ENCODE measurements at places on chromosomes 7 and 10. TPM values are rescaled to one million over a fixed set of nuclear protein-coding genes. Genes with fewer than 3 reads are reported as not detected.

- H3K4me1 ChIP-seq = no peaks in the 10 kb centered on the region
- no peak overlapping the region for H3K27ac ChIP-seq
- DNase-seq = no peak
- H3K36me3 ChIP-seq = peaks cover 16% of the 10 kb centered on the region
- H3K27me3 ChIP-seq = no peaks in the 10 kb centered on the region
Observed at GRCh38 chr10:42809676-42810075, 27.1 kb downstream of the BMS1 start.

DNA sequence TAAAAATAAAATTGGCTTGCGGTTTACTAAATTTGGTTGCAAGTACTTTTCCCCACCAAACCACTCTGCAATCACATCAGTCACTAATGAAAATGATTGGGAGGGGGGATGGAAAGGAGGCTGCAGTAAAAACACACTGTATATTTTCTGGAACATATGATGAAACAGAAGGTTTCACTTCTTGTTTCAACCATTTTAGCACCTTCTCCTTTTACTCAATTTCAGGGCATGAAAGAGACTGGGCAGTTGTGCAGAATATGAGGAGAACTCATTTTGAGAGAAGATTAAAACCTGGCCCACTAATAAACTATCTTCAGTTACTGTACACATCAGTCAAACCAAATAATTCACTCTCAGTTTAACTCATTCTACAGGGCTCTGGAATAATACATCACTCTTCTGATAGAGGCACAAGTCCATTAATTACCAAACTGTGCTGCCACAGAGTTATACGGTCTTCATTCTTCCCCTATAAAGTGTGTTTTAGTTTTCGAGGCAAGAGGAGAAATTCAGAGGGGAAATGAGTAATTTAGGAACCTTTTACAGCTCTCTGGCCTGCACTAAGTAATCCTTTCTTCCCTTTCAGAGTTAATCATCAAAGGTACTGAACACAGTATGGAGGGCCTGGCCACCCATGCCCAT, 25.5 kb downstream of the JAZF1 start:
- H3K4me3 ChIP-seq = no peak overlapping the region
- no peaks in the 10 kb centered on the region for H3K36me3 ChIP-seq
- no peaks in the 10 kb centered on the region for H3K27me3 ChIP-seq
- peaks cover 33% of the 10 kb centered on the region for H3K4me1 ChIP-seq
- no peak overlapping the region for H3K27ac ChIP-seq

DNA sequence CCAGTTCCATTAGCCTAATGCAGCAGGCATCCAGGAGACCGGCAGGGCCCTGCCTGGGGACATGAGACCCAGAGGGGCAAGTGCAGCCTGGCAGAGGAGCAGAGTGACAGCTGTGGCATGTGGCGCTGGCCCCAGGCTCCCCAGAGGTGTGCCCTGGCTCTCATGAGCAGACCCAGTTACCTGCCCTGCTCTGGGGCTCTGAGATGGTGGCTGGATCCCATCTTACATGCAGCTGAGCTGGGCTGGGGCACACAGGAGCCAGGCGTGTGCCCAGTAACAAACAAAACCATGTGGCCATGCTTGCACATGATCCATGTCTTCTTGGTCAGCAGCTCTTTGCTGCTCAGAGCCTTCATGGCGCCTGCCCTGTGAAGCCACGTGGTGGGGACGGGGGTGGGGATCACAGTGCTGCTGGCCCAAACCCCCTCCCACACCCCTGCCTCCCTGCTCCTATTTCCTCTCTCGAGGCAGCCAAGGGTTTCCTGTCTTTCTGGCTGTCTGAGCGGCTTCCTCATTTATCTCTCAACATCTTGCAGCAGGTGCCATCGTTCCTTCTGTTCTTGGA, 40.3 kb upstream of the GTF2I start:
- no peak overlapping the region for H3K27ac ChIP-seq
- H3K36me3 ChIP-seq = no peaks in the 10 kb centered on the region
- no peak for DNase-seq

DNA sequence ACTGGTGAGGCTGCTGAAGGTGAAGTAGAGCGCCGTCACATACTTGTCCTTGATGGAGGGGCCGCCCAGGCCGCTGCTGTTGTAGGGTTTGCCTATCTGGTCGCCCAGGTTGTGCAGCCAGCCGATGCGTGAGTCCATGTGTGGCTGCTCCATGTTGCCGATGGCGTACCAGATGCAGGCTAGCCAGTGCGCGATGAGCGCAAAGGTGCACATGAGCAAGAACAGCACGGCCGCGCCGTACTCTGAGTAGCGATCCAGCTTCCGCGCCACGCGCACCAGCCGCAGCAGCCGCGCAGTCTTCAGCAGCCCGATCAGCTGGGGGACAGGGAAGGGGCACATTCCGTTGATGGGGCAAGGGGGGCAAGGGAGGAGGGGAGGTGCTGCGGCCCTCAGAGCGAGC, 26.6 kb downstream of the KCNH2 start:
- no peak overlapping the region for H3K4me3 ChIP-seq
- no peak for DNase-seq
- no peak overlapping the region for H3K27ac ChIP-seq
- no peaks in the 10 kb centered on the region for H3K27me3 ChIP-seq

DNA sequence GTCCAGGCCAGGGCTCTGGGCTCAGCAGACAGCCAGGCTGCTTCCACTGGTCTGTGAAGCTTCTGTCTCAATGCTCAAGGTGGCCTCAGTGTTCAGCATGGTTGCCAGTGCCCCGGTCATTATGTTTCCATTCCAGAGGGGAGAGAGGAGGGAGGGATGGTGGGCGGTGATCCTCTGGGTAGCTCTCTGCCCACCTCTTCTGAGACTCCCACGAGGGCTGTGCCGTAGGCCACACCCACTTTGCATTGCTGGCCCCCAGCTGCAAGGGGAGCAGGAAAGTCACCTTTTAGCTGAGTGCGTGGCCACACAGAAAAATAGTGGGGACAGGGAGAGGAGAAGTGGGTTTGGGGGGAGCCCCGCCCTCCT, 42.5 kb downstream of the FOXK1 start:
- peak overlapping the region; percentile 79 for H3K4me3 ChIP-seq
- no peaks in the 10 kb centered on the region for H3K27me3 ChIP-seq

DNA sequence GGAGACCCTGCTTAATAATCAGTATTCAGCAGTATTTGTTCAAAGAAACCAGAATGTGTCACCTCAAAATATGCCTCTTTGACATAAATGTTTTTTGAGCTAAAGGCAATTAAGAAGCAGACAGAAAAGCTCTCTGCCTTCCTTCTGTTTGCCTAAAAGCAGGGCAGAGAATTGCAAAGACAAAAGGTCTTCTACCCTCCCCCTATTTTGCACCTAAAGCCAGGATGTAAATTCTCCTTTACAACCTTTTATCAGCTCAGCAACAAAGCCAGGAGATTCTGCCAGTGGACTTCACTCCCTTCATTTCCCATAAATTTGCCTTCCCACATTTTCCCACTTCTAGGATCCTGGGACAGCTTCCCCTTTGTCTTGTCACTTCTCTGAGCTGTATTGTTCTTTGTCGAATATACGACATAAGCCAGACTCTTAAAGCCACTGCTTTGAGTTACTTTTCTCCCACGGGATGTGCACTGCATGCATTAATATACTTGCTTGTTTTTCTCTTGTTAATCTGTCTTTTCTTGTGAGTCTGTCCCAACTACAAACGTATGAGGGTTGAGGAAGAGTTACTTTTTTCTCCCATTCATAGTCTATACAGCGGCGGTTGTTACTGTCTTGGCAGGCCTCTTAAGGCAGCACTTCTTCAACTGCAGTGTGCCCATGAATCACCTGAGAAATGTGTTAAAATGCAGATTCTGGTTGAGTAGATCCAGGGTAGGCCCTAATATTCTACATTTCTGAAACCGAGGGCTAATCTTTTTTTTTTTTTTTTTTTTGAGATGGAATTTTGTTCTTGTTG, 48.2 kb downstream of the ST8SIA6 start:
- H3K4me3 ChIP-seq = no peak overlapping the region
- no peaks in the 10 kb centered on the region for H3K27me3 ChIP-seq
- DNase-seq = no peak
- no peaks in the 10 kb centered on the region for H3K4me1 ChIP-seq

- DNase-seq = no peak
- no peak overlapping the region for H3K27ac ChIP-seq
- H3K36me3 ChIP-seq = no peaks in the 10 kb centered on the region
- peaks cover 3% of the 10 kb centered on the region for H3K4me1 ChIP-seq
Observed at GRCh38 chr10:672203-672602, 17.3 kb downstream of the DIP2C start.

DNA sequence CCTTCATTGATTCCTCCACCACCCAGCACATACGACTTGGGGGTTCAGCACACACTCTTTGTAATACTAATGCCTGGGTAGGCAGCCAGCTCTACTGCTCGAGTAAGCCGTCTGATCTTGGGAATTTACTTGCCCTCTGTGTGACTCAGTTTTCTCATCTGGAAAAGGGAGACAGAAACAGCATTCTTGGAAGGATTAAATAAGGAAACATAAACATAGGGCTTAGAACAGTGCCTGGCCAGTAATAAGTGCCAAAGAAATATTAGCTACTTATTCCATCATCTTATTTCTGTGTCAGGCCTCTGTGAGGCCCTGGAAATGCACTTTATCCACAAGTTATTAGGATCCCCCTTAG, 130.1 kb downstream of the TNS3 start:
- DNase-seq = no peak
- no peaks in the 10 kb centered on the region for H3K27me3 ChIP-seq
- H3K4me3 ChIP-seq = peak overlapping the region; percentile 66

UNC5B gene
- 24.2 TPM for total RNA-seq

ATAD1 gene
- 25.3 TPM for total RNA-seq

PPP1R3C gene
- 89.1 TPM for total RNA-seq

CYP26C1 gene
- total RNA-seq = 0.35 TPM

FFAR4 gene
- total RNA-seq = 1.3 TPM

SMNDC1 gene
- total RNA-seq = 7.2 TPM
